ENCODE measurements at places on chromosomes 2 and 18.
A peak's percentile ranks its signal among the peaks of the same experiment; 100 is the strongest.

DNA sequence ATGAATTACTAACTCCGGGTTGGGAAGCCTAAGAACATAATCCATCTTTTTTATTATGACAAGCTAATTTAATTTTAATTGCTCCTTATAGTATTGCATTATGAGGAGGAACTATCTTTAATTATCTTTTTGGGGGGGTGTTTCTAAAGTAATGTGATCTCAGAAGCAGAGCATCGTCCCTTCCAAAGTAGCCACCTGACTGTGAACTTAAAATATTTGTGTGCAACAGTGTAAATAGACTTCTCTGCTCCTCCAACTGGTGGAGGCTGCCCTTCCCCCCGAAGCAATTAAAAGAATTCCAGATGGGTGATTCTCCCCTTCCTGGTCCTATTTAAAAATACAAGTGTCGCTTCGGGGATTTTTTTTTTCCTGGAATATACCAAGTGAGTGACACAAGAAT lies 55.7 kb downstream of the TCF7L1 start:
- DNase-seq = no peak

GRCh38 chr2:173571021-173571821 lies 216.5 kb downstream of the CDCA7 start:
- peak; percentile 62 for DNase-seq

- no peak for DNase-seq
These were observed 50.3 kb downstream of the TSN start for GRCh38 chr2:121805766-121806143.

DNA sequence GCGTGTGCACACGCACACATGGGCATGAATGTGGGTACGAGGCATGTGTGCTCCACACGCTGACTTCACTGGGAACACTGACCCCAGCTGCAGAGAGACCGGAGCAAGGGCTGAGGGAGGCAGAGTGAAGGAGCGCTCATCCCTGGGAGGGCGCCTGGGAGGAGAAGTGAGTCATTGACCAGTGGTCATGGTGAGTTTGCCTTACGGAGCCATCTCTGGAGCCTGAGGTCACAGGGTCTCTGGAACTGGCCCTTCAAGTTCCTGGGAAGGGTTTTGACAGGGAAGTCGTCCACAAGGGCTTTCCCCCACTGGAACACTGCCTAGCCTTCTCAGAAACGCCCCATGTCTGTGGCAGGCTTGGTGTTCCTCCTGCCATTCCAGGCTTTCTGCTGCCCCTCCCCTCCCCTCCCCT lies 14.3 kb upstream of the TMEM185B start:
- peak; percentile 70 for DNase-seq

GRCh38 chr2:111667542-111668273 lies 216.3 kb downstream of the ANAPC1 start:
- peak; percentile 42 for DNase-seq

DNA sequence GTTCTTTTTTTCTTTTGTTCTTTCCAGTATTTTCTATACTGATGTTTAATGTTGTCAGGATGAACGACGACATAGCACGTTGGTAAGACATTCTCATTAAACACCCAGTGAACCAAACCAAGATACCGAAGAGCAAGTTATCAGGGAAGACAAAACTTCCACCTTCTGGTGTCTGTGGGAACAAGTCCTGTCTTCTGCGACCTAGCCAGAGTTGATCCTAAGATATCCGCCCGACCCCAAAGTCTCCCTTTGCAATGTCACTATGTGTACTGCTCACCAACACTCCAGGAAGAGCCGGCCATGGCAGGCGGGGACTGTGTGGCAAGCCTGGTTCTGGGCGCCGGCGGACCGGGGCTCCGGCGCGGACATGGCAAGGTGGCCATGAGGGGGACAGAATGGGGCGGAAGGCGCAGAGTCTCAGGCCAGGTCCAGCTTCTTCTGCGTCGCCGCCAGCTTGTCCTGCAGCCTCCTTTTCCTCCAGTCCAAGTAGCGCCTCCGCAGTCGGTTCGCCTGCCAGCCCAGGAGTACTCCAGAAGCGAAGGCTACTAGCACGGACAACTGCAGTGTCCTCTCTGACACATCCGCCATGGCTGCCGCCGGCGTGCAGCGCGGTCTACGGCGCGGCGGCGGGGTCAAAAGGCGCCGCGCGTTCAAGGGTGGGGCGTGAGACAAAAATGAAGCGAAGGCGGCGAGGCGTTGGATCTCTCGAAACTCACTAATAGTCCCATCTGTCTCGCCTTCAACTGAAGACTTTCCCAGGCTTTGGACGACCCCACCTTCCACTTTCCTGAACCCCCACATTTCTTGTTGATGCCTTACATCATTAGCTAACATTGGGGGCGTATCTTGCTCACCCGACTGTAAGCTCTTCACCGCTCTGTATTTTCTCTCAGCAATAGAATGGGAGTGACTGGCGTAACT lies at the start of gene MTLN:
TSS of gene MTLN (minus strand) at position 610 of the 921 bp plus-strand sequence. CDS start at position 588, 22 bp downstream.
- DNase-seq = peak; percentile 64

DNA sequence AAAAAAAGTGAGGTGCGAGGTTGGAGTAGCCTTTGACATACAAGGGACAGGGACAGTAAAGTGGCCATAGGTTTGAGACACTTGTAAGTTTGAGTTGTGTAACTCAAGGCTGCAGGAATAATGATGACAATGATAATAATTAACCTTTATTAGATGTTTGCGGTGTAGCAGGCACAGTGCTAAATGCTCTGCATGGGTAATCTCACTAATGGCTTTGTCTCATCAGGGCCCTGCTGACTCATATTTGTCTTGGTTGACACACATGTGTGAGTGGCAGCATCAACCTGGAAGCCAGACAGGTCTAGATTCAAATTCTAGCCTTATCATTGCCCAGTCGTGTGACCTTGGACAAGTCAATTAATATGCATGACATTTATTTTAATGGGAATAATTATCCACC lies 126.2 kb downstream of the FSHR start:
- no peak for DNase-seq

- peak; percentile 73 for DNase-seq
These were observed 1.2 kb upstream of the TNS1 start for GRCh38 chr2:218003981-218004419.

- DNase-seq = peak; percentile 37
These were observed 44.1 kb upstream of the SIX3 start for GRCh38 chr2:44897406-44897805.

GRCh38 chr2:101442667-101443061 lies 32.2 kb downstream of the RFX8 start:
- no peak for DNase-seq

DNA sequence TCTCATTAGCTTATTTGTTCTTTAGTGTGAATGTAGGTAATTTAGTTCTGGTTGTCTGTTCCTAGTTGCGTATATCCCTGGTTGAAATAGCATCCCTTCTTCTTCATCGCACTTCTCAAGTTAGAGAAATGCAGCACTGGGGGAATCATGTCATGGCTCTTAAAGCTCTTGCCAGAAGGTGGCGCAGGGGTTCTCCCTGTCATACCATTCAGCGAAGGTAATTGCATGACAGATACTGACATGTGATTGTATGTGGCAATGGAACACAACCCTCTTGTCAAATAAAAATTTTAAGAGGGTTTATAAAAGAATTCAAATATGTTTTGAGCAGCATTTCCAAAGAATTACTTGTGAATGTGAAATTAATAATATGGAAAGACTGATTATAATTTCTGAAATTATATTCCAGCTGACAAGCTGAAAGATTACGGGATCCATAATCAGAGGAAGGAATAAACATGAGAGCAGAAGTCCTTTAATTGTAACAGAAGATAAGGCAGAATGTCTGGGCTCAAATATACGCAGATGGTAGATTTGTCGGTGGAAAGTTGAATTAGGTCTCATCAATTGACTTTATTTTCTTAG lies 411.7 kb downstream of the DSEL start:
- DNase-seq = peak; percentile 1

DNA sequence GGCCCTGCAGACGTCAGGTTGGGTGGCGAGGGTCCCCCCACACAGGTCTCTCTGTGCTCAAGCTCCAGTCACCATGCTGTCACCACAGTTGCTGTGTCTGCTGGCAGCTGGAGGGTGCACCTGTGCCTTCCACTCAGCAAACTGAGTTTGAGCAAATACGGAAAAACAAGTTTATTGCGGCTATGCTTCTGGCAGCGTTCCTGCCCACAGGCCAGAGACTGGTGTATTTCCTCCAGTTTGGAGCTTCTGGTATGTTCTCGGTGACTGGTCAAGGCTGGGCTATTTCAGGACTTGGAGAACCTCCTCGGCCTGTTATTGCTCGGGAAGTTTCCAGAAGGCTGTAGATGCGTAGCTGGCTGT lies 132.6 kb downstream of the SEPTIN10 start:
- no peak for DNase-seq

- no peak for DNase-seq
These were observed 62.2 kb downstream of the EDAR start for GRCh38 chr2:108926561-108927380.

DNA sequence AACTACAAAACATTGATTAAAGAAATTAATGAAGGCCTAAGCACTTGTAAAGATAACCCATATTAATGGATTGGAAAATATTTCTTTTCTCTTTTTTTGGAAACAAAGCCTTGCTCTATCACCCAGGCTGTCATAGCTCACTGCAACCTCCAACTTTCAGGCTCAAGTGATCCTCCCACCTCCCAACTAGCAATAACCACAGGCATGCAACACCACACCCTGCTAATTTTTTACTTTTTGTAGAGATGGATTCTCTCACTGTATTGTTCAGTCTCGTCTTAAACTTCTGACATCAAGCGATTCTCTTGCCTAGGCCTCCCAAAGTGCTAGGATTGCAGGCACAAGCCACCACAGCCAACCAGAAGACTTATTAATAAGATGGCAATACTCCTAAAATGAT lies 73.4 kb upstream of the NDUFV2 start:
- DNase-seq = no peak

- DNase-seq = no peak
These were observed 202.3 kb downstream of the MREG start for GRCh38 chr2:215811003-215811402.

DNA sequence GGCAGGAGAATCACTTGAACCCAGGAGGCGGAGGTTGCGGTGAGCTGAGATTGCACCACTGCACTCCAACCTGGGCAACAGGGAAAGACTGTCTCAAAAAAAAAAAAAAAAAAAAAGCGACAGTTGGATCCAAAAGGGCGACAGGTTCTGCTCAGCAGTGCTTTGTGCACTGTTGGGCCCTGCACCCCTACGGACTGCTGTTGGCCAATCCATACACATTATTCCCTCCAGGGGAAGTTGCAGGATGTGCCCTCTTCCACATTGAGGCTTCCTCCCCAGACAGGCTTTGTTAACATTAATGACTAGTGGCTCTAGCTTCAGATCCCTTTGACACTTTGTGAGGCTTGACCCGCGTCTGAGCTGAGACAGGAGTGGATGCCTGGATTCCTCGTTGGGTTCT lies 9.4 kb downstream of the NT5DC4 start:
- DNase-seq = no peak

DNA sequence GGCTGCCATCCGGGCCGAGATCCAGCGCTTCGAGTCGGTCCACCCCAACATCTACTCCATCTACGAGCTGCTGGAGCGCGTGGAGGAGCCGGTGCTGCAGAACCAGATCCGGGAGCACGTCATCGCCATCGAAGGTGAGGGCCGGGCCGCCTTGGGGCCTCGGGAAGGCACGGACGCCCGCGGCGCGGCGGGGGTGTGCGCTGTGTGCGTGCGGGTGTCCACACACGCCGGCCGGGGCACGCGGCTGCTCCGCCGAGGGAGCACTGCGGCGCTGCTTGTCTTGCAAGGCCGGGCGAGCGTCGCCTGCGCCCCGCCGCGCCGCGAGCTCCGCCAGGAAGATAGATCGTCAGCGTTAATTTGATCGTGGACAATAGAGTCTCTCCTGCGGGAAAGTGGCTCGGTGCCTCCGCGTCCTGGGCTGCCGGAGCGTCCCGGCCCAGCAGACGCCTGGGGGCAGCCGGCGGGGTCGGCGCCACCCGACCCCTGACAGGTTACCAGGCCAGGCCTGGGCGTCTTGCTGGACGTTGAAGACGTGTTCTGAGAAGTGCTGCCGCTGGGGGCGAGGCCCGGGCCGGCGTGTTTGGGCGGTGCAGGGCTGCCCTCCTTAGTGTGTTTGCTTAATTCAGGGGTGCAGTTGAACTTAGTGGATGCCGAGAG lies 1.0 kb downstream of the AGAP1 start:
- DNase-seq = no peak

DNA sequence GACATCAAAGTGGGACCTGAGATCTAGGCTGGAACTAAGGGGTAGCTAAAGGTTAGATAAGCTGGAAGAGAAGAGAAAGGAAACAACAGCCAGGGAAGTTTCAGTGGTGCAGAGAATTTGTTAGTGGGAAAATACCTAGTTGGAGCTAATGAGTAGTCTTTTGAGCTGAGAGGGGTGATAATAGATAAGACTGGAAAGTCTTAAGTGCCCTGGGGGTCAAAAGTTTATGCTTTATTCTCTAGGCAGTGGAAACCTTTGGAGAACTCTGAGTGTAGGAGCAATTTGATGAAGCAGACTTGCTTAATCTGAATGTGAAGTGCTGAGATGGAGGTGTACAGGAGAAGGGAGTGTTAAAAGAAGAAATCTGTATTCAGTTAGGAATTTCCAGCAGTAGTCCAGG lies 90.8 kb downstream of the CPS1 start:
- DNase-seq = no peak

DNA sequence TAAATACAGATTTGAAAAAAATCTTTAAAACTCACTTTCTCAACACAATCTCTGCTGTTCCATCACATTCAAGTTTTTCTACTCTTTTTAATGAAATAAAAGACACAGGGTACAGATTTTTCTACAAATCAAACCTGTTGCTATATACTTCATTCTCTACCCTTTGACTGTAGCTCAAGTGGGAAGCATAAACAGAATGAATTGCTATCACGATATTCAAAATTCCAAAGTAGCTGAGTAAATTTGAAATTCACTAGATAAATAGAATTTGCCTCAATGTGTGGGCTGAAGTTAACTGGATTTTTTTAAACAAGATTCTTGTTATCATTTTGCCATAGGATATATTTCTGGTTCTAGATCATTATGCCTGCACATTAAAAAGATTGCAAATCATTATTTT lies 185.9 kb downstream of the ZNF521 start:
- DNase-seq = no peak

- no peak for DNase-seq
These were observed 14.7 kb downstream of the PCARE start for GRCh38 chr2:29059624-29060023.

GRCh38 chr18:31447530-31448191 lies at the start of gene DSG3:
Gene DSG3, plus strand, starts transcription at chr18:31447741. Its CDS starts 137 bp downstream, at chr18:31447878.
- no peak for DNase-seq

- DNase-seq = no peak
These were observed 668 bp downstream of the NFU1 start for GRCh38 chr2:69436596-69436937.

DNA sequence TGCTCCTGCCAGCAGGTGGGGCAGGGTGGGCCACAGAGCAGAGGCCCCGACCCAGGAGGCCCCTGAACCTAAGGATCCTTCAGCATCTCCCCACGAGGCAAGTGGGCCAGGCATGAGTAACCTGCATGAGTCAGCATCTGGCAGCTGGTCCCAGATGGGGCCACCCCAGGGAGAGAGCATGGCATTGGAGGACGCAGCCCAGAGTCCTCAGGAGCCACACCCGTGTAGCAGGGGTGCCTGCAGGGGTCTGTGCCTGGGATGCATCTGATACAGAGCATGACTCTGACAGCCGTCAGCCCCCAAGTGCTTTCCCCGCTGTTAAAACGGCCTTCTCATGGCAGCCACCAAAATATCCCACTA lies 185.6 kb upstream of the SALL3 start:
- DNase-seq = no peak
